Stimulated activated CD4-positive, alpha-beta T cell treated with anti-CD3 and anti-CD28 coated beads, Interleukin-12 subunit alpha, Interleukin-12 subunit beta, amount 100 ng/mL, for 4 hours (primary cell): ENCODE measurements at places on chromosomes 11 and 22.

DNA sequence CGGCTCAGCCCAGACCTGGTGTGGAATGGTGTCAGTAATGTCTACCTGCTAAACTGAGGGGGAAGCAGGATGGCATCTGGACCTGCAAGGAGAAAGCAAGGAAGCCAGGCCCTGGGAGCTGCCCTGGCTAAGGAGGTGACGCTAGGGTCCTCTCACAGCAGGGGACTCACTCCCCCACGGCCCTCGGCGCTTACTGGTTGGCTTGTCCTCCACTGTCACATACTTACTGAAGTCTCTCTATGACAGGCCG is 48.9 kb downstream of the TPBGL start:
- DNase-seq: no peak

DNA sequence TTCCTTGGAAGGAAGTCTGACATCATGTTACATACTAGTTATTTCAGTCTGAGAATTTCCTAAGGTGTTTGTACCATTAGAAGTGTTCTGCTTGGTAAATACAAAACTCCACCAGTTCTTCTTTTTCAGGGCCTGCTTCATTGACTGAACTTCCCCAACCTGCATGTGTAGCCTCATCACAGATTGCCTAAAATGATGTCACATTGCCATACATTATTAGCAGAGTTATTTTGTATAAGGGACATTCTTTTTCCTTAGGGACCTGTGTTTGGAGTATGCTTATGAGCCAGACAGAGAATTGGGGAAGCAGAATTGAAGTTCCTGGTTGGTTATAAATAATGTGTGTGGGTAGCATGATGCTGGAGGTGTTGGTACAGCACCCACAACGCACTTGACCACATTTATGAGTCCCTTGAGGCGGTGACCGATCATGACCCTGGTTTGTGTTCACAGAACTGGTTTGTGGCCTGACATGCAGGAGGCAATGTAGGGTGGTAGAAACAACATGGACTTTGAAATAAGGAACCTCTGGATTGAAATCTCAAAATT is 16.4 kb upstream of the MMP7 start:
- DNase-seq: no peak

DNA sequence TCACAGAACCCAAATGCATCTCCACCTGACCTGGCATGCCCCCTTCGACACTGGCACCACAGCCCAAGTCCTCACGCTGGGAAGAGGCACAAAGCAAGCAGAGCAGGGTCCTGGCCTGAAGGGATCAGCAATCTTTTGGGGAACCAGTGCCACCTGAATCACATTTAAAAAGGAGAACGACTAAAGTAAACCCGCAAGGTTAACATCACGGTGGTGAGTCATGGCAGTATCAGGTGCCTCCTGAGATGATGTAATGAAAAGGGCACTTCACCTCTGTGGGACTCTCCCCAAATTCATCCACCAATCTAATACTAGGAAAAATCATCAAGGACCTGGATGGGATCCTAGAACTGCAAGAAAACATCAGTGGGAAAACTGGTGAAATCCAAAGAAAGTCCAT is 44.9 kb downstream of the PACSIN2 start:
- no peak for DNase-seq

DNA sequence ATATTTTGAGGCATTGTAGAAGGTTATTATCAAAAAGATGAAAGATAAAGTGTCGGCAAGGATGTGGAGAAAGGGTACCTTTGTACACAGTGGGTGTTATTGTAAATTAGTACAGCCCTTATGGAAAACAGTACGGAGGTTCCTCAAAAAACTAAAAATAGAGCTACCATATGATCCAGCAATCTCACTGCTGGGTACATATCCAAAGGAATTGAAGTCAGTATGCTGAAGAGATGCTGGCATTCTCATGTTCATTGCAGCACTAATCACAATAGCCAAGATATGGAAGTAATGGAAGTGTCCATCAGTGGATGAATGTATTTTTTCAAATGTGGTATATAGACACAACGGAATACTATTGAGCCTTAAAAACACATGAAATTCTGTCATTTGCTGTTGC is 15.1 kb upstream of the MTMR3 start:
- no peak for DNase-seq

DNA sequence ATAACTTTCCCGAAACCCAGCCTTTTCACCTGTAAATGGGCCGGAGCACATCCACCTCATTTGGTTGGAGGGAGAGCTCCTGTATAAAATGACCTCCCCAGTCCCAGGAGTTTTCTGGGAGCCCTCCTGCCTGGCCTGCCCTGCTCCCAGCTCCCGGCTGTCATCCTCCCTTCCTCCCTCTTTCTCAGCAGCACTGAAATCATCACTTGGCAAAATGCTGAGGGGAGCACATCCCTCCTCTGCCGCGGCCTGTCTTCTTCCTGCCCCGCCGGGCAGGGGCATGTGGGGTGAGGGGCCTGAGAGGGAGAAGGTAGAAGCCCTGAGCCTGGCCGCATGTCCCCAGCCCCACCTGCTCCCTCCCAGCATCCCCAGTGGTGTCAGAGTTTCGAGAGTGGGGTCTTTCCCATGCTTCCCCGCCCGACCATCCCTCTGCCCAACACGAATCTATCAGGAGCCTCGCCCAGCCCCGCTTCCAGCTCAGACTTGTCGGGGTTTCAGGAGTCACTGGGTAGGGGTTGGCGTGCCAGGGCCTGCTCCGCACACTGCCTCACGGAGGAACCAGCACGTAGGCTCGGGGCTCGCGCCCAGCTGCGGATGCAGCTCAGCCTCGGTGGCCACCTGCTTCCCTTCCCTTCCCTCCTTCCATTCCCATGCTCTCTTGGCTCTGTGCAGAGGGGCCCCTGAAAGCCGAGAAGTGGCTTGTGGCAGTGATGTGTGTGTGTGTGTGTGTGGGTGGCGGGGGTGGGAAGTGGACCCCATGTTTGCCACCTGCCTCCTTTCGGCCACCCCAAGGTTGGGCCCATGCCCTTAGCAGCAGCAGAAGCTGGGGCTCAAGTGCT is 37.1 kb downstream of the NECTIN1 start:
- DNase-seq: no peak

DNA sequence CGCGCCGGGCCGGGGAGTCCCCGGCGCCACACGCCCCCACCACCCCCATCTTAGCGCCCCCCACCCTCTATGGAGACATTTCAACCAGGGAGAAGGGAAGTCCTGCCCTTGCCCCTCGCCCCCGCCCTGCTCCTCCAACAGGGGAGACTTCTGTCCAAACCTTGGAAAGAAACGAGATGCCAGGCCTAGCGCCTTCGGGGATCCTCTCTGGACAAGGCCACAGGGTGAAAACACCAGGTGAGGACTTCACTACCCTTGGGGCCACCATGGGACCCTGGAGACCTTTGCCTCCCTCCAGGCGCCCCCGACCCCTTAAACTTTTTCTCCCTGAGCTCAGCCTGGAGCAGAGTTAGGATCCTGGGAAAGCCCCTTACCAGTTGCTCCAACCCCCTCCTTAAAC is 11.6 kb upstream of the NPAS4 start:
- DNase-seq: no peak

DNA sequence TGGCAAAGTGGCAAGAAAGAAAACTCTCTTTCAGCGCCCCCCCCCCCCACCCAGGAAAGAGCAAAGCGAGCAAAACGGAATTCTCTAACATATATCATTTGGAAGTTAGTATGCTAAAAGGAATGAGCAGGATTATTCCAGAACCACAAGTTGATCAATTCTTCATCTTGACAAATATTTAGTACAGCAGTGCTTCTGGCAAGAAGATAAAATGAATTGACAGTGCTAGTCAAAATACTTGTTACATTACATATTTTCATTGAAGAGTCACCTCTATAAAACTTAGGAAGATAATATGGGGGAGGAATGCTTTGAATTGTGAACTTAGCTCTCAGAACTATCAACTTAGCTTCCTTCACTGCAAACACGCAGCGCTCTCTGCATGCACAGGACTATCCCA is 377.4 kb downstream of the DYNC2H1 start:
- no peak for DNase-seq

DNA sequence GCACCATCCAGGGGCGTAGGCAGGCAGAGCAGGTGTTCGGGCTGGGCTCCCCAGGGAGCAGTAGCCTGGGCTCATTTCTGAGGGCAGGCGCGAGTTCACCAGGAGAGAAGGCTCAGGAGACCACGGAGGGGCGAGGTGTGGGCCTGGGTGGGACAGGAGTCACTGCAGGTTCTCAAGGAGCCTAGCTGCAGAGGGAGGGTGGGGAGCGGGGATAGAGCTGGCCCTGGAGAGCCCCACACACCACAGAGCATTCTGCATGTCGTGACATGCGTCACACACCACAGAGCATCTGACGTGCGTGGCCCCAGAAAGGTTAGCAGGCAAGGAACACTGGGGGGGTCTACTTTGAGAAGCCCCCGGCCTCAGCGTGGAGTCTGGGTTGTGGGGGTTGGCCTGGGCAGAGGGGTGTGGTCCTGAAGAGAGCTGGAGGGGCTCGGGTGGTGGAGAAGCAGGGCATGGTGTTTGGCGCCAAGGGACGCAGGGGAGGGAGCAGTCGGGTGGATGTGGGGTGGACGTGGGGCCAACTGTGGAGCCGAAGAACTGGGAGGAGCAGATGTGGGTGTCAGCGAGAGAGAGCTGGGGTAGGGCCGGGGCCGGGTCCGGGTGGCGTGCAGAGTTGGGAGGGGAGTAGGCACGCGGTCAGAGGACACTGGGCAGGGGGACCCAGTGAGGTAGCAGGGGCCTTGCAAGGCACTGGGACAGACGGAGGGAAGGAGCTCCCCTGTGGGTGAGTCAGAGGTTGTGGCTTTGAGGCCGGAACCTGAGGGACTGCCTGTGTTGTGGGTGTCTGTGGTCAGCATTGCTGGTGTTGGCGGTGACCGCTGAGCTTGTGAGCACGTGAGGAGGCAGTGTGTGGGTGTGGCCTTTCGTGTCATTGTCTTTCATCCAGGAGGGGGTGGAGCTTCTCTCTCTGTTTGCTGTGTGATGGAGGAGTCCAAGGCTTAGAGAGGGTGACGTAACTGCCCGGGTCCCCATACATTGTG is 25.5 kb downstream of the CTTN start:
- DNase-seq: no peak

- DNase-seq: no peak
Measured at GRCh38 chr11:77299528-77299993, 1.9 kb downstream of the GDPD4 start.

DNA sequence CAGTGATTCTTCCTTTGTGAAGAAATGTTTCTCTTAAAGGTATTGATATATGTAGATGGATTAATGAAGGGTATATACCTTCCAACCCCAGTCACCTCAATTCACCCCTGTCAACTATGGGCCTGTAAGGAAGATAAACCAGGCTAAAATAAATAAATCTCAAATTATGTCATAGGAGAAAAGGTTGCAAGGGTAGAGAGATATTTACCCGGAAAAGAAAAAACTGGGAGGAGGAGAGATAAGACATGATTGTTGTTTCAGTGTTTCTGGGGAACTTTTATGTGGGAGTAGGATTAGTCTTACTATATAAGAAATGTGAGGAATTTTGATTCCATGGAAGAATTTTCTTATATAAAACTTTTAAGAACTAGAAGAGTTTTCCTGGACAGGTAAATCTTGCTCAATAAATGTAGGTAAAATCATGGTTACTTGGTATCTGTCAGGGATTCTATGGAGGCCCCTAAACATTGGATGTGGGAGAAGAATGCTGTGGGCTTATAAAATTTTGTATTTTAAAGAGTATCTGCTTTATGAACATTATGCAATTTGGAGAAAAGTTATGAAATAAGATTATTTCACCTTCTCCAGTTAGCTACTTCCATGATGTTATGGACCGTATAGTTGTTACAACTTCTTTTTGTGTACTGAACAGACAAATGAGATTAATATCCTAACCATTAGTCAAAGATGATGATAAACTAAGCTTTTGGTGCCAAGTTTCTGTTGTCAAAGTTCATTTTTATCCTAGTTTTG is 6.4 kb downstream of the YAP1 start:
- no peak for DNase-seq

- no peak for DNase-seq
Measured at GRCh38 chr11:122421702-122422101, 233.8 kb upstream of the UBASH3B start.

DNA sequence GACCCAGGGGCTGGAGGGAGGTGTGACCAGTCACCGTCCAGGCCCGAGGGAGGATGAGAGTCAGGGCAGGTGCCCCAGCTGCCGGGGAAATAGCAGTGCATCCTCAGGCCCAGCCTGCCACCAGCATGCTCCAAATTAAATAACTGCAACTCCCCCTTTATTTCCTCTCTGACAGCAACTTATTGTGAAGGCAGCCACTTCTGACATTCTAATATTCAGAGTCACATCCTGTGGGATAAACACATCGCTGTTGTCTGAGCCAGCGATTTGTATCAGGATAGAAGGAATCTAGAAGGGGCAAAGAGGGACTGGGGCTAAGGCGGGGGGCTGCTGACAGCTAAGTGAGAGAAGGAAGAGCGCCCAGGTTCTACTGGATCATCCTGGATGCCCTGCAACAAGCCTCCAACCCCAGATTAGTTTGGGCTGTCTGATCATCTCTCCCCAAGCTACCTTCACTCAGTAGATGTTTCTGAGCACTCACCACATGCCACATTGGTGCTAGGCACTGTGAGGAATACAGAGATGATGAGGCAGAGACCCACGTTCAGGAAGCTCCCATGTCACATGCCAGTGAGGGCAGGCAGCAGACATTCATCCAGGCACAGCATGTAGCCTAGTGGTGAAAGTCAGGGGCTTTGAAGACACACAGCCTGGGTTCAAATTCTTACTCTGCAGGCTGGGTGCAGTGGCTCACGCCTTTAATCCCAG is 214.1 kb downstream of the BUD13 start:
- DNase-seq: no peak

DNA sequence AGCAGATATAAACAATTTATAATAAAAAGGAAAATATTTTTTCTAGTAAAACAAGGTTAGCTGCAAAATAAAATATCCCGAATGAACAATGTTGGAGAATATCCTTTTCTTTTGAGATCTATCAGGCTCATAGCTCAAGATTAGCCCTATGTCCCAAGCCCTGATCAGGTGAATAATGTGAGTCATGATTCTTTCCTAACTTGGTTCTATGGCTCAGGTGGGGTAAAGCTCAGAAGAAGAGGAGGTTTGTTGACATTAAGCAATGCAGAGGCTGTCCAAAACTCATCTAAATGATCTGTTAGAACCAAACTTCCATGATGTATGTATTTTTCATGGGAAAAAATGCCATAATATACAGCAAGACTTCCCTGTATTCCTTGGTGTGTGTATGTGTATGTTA is 86.1 kb downstream of the TRIM44 start:
- no peak for DNase-seq

DNA sequence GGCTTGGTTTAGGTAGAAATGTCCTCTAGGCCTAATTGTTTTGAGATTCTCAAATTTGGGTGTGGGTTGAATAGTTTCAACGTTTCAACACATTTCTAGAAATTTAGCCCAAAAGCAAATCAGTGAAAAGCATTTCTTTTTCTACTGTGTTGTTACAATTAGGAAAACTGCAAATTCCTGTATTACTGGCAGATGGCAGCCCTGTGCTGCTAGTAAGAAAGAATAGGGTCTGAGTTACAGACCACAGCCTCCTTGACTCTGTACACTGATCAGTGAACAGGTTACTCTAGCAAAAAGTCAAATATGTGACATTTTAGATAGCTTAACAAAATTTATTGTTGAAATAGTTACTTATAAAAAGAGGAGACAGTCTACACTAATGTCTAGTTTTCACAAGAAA is 703.0 kb downstream of the JRKL start:
- DNase-seq: no peak

GRCh38 chr11:28690746-28691145 is 582.6 kb downstream of the METTL15 start:
- DNase-seq: no peak

- no peak for DNase-seq
Measured at GRCh38 chr11:76512851-76513653, 68.2 kb downstream of the EMSY start.
